ENCODE measurements at places on chromosomes 16 and 17. TPM values are rescaled to one million over a fixed set of nuclear protein-coding genes. Genes with fewer than 3 reads are reported as not detected.

Gene AIPL1
- total RNA-seq, result 0.46 TPM

Gene RHBDL1
- 6.7 TPM for total RNA-seq

Gene PRSS8
- total RNA-seq, result 78.8 TPM

Gene ABCC11
- total RNA-seq, result not detected

Gene KRT33A
- not detected for total RNA-seq

All from WTC11 (cell line).